ENCODE measurements at places on chromosomes 16 and 17.

GRCh38 chr16:29315916-29316517, 90.5 kb downstream of the NPIPB11 start:
- DNase-seq, result no peak

GRCh38 chr17:44930667-44931066, 15.4 kb upstream of the GFAP start:
- no peak for DNase-seq

- no peak for DNase-seq
Measured at GRCh38 chr16:14586637-14587305, 43.3 kb downstream of the PARN start.

- DNase-seq, result no peak
Measured at GRCh38 chr17:81073967-81074839, 39.3 kb downstream of the BAIAP2 start.

DNA sequence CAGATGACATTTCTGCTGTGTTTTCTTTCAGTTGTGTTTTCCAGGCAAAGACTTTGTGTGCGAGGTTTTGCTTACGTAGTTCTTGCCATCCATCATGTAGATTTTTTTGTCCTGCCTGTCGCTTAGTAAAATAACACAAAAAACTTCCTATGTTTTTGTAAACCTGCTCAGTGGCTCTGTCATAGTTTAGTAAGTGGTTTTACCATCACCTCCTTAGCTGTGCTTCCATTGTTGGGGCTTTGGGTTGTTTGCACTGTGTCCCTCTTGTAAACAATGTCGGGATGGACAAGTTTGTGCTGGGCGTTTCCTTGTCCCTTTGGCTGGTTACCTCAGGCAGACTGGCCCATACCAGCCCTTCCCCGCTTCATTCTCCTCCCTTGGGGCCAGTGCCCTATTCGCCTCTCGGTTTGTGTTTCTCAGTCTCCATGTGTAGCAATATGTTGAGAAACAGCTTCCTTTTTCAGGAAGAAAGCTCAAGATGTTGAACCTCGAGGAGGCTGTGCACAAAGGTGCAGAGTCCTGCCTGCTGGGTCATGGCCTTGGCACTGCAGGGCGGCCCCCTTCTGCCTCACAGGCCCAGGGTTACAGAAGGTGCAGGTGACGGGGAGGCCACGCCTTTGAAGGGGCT, 74.6 kb downstream of the KSR1 start:
- no peak for DNase-seq

DNA sequence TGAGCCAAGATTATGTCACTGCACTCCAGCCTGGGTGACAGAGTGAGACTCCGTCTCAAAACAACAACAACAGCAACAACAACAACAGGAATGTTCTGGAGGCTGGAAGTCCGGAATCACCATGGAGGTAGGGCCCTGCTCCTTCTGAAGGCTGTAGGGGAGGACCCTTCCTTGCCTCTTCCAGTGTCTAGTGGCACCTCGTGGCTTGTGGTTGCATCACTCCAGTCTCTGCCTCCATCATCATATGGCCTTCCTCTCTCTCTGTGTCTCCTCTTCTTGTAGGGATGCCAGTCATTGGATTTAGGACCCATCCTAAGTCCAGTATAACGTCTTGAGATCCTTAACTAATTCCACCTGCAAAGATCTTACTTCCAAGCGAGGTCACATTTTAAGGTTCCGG, 14.0 kb downstream of the NAGPA start:
- DNase-seq, result no peak

- no peak for DNase-seq
Measured at GRCh38 chr16:3056336-3057180, 8.9 kb upstream of the IL32 start.

GRCh38 chr16:22008215-22009059, 526 bp downstream of the MOSMO start:
- DNase-seq, result no peak

DNA sequence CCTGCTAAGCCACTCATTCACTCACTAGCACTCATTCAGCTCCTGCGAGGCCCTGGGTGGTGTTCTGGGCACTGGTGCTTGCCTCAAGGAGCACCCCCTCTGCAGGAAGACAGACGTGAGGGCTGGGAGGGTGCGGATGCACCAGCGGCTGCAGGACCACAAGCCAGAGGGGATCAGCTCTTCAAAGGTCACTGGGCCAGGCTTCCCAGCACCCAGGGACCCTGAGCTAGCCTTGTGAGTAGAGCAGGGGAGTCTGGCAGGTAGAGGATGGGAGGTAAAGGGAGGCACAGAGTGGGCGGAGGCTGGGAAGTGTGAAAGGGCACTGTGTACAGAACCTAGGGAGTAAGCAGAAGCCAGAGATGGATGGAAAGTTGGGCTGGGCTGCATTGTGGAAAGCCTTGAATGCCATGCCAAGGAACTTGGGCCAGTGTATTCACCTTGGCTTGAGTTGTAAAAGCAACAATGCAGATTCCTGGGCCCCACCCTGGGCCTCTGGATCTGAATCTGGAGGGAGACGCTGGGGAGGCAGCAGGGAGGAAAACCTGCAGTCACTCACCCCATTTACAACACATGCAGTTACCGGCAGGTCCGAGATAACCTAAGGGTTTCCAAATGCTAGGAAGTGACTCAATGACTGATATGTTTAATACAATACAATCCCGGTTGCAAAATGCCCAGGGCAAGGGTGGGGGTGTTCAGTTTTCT, 1.7 kb downstream of the IL4R start:
- DNase-seq, result no peak

DNA sequence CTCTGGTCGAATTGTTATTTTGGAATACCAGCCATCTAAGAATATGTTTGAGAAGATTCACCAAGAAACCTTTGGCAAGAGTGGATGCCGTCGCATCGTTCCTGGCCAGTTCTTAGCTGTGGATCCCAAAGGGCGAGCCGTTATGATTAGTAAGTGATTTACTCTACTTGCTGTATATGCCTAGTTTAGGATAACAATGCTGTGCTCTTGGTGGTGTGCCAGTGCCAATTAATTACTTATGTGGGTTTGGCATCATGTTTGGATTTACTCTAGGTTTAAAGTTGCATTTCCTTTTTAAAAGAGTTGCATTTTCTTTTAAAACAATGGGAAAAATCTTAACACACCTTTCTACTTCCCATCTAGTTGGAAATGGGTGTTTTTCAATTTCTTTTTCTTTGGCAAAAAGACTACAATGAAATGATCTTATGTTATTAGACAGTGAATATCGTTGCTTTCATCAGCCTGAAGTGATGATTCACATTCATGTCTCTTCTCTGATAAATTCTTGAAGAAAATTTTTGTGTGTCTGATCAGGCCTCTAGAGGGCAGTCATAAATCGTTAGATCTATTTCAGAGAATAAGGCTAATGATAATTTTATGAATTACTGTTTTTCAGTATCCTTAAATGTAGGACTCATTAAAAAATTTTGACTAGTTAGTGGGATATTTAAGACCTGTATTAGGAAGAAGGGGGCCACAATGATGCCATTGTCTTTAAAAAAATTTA, 5.6 kb downstream of the SF3B3 start:
- DNase-seq, result no peak

- DNase-seq, result no peak
Measured at GRCh38 chr17:61634942-61635538, 44.0 kb upstream of the NACA2 start.

DNA sequence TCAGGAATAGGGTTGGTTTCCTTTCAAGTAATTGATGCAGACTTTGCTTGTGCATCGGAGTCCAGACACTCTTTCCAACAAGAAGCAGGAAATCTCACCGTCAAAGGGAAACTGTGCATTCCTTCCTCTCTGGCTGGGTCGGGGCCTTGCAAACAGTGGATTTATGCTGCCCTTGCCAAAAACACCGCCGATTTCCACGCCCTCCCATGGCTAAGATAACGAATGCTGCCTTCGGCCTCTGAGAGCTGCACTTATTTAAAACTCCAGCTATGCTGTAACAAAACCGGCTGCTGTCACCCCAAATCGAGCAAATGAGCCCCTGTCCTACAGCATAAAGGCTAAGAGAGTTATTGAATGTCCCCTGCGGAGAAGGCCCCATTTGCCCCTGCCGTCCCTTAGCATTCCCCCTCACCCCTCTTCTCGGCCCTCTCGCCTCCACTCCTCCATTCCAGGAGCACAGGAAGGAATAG, 275.5 kb upstream of the IRX5 start:
- no peak for DNase-seq

- DNase-seq, result no peak
Measured at GRCh38 chr16:87017371-87018012, 299.7 kb downstream of the C16orf95 start.

DNA sequence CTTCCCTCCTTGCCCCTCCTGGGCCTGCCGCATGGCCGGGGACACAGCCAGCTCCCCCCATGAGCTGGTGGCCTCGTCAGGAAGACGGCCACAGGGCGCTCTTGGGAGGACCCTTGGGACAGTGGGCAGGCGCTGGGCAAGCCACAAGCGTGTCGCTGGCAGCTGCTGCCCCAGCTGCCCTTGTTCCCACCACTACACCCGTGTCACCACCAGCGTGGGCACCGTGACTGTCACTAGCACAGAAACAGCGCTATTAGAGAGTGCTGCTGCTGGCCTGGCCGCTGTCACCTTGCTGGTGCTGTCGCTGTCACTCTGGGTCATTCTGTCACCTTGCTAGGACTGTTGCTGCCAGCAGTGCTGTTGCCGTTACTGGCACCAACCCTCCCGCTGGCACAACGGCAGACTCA, 47.2 kb downstream of the ZFPM1 start:
- no peak for DNase-seq

GRCh38 chr16:67703626-67704025, 15.5 kb downstream of the GFOD2 start:
- no peak for DNase-seq

DNA sequence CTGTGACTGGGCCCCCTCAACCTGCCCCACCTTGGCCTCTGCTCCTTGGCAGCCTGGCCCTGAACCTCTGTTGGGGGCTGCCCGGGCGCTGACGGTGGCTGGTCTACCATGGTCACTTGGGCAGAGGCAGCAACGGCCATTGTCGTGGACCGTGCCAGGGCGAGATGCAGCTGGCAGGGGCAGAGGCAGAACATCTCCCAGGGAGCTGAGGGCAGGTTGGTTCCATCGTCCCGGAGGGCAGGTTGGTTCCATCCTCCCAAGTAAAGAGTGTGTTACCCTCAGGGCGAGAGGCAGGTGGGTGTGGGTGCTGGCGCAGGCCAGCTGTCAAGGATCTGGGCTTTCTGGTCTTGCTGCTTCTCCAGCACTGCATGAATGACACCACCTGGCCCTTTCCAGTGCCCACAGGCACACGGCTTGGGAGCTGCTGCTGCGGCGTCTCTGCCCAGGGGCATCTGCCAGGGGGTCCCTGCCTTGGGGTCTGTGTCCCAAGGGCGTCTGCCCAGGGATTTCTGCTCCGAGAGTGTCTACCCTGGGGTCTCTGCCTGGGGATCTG, 12.0 kb downstream of the ACSF3 start:
- DNase-seq, result no peak

DNA sequence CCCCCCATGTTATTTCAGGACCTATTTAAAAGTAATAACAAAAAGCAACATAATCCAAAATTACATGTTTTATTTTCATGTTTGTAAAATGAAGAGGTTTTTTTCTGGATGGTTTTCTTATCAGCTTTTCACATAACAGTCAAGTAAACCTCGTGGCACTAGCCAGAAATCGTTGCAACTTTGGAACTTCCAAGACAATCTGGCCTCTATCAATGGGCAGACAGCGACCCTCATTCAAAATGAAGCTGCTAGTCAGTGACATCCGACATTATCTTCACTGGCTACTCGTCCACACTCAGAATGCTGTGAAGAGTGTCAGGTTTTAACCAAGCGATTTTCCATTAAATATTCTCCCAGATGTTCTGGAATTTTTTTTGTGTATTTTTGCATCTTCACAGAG, 22.7 kb downstream of the ZNF652 start:
- no peak for DNase-seq

- DNase-seq, result no peak
Measured at GRCh38 chr17:45902892-45903346, 8.6 kb downstream of the MAPT start.

GRCh38 chr17:14214271-14214670, 22.4 kb downstream of the CDRT15 start:
- DNase-seq, result no peak
